Aortic smooth muscle cell (primary cell): ENCODE measurements at places on chromosomes 4 and X. TPM values are rescaled to one million over a fixed set of nuclear protein-coding genes. Genes with fewer than 3 reads are reported as not detected.

The ARHGAP10 gene
- total RNA-seq = 30.8 and 46.3 TPM in 2 replicates

The SSX1 gene
- total RNA-seq = not detected in 2 replicates

The DCLK2 gene
- 3.6 and 3.8 TPM in 2 replicates for total RNA-seq

The SCD5 gene
- total RNA-seq = 5.0 and 16.6 TPM in 2 replicates

The POU3F4 gene
- total RNA-seq = under 0.01 TPM in 1 of 2 replicates, not detected in the other

The EPGN gene
- 5.0 and 7.7 TPM in 2 replicates for total RNA-seq

The GYPB gene
- total RNA-seq = not detected in 2 replicates

The GPR78 gene
- total RNA-seq = 0.12 and 0.79 TPM in 2 replicates

The MAP7D2 gene
- total RNA-seq = 0.26 TPM in 1 of 2 replicates, not detected in the other

The ARHGEF38 gene
- total RNA-seq = not detected in 2 replicates

The NAP1L3 gene
- total RNA-seq = 18.6 and 25.3 TPM in 2 replicates

The TKTL2 gene
- total RNA-seq = not detected in 2 replicates

The CXCL3 gene
- 0.26 TPM in 1 of 2 replicates, not detected in the other for total RNA-seq

The SSX4 gene
- not detected in 2 replicates for total RNA-seq

The TEX13C gene
- total RNA-seq = not detected in 2 replicates

The GNRHR gene
- not detected in 2 replicates for total RNA-seq

The TLL1 gene
- under 0.01 TPM in 1 of 2 replicates, not detected in the other for total RNA-seq

The ETNPPL gene
- 0.26 TPM in 1 of 2 replicates, not detected in the other for total RNA-seq

The DLG3 gene
- 37.7 and 47.4 TPM in 2 replicates for total RNA-seq

The RTL5 gene
- total RNA-seq = 3.7 and 5.6 TPM in 2 replicates

The OTC gene
- total RNA-seq = not detected in 2 replicates

The VSIG4 gene
- total RNA-seq = not detected in 2 replicates

The IQCM gene
- not detected in 2 replicates for total RNA-seq

The KCND1 gene
- 0.56 and 0.79 TPM in 2 replicates for total RNA-seq

The JAKMIP1 gene
- not detected in 2 replicates for total RNA-seq

The S100P gene
- not detected in 2 replicates for total RNA-seq
